HCEC 1CT (cell line): ENCODE measurements at places on chromosomes 1 and 21.
A peak's percentile ranks its signal among the peaks of the same experiment; 100 is the strongest.

DNA sequence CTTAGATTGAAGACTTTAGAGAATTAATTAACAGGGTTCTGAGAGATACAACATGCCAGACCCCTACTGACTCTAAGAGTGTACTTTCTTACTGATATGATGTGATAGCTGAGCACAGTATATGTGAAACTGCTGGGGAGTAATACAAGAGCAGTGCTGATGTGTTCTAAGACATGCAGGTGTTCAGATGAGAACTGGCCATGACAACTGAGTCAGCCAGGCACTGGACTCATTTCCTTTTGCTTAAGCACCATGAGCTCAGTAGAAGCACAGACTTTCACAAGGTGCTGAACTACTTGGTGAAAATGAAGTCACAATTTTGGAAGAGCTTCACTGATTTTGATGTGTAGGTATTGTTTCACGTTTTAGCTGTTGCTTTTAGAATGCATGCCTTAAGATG lies 15.9 kb upstream of the POGZ start:
- no peak for DNase-seq

DNA sequence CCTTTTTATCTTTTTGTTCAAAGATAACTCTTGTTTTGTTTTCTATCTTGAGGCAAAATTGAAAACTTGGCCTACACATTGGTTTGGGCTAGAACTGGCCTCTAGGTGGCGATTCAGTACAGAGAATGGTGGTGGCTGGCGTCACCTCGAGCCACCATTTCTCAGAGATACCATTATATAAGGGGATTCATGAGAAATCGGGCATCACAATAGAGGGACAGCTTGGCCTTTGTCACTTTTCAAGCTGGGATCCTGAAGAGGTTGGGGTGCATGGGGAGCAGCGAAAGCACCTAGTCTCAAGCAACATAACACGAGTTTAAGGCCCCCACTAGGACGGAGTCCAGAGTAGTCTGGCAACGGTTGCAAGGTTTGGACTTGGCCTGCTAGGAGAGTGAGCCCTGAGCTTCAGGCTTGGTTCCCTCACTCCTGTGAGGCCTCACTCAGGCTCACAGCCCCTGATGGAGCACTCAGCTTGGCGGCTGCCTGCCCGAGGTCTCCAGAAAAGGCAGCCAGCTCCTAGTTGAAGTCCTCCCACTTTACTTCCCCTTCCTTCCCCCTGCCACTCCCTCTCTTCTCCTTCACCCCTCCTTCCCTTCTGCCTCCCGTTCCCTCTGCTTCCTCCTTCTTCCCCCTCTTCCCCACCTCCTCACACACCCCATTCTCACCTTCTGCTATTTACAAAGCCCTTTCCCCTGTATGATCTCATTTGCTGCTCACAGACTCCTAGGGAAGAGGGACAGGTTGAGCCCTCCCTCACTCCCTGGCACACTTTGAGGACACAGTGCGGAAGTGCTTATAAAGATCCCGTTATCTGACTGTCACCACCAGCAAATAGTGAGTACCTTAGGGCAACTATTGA lies 67.8 kb downstream of the LRIG2 start:
- DNase-seq: peak; percentile 65

GRCh38 chr1:5793516-5793915 lies 198.7 kb downstream of the NPHP4 start:
- no peak for DNase-seq

DNA sequence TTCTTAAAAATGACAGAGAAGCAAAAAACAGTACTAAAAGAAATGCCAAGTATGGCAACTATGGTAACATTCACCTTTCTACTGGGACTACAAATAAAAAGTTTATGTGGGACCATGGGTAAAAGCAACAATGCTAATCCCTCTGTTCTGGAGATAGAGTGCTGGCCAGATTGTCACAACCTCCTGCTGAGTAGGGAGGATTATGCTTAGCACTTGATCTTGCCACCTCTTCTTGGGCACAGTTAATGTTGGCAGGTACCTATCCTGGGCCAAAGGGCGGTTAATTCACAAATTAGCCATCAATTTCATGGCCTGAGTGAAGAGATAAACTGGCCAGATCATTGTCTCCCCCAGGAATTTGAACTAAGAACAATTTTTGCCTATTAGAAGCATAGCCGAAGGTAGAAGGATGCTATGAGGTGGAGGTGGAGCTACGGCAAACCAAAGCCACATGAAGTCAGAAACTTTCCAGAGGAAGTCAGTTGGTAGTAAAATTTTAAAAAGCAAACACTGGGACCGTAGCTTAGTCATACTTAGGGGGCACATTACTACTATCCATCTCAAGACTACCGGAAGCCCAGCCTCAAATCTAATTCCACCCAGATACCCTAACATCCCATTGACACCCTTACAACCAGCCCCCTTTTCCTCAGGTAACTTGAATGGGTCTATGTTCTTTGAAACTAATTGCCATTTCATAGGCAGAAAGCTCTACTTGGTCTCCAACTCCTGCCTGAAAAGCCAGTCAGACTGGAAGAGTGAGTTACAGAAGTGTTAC lies 2.7 kb downstream of the SCYL3 start:
- no peak for DNase-seq

- no peak for DNase-seq
Observed at GRCh38 chr1:217620814-217621213, 10.1 kb downstream of the GPATCH2 start.

DNA sequence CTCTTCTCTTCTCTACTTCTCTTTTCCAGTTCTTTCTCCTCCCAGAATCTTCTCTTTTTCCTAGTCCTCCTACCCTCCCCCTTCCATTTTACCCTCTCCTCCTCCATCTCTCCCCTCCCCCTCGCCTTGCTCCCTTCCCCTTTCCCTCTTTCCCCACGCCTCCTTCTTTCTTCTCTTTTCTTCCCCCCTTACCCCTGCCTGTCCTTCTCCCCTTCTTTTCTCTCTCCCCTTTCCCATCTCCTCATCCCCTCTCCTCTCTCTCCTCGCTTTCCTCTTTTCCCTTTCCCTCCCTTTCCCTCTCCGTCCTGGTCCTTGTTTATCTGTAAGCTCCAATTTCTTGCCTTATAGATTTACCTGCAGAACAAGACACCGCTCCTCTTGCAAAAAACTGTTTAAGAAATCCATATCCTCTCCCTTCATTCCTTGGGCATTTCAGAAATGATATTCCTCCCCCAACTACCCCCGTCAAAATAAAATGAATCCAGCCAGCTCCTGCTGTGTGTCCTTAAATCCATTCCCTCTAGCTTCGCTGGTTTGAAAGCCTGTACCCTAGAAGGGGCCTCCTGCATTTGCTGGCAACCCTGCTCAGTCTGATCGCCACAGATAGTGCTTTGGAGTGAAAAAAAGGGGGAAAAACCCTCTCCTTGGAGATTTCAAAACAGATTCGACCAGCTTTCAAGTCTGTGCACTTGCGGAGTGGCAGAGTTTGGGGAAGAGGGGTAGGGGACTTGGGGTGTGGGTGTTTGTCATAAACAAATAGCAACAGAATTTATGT lies 89.4 kb downstream of the PAPPA2 start:
- DNase-seq: no peak

- no peak for DNase-seq
Observed at GRCh38 chr21:42258885-42259407, 40.0 kb downstream of the ABCG1 start.

GRCh38 chr21:36350282-36350910 lies 30.4 kb downstream of the MORC3 start:
- peak; percentile 68 for DNase-seq

DNA sequence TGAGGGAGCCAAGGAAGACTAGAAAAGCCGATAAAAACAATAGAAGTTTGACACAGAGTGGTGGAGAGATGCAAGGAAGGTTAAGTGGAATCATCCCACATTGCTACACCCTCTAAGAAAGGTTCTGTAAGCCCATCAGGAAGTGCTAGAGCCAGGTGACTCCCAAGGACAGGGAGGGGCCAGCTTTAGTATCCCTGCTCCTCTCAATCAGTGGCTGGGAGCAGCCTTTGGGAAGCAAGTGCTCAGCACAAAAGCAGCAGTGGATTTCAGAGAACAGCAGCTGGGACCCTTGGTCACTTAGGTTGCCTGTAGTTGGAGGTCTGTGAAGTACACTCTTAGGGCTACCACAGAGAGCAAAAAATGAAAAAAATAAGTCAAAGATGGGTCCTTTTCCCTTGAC lies 42.5 kb downstream of the NME7 start:
- DNase-seq: no peak

GRCh38 chr1:15885269-15885668 lies 37.8 kb downstream of the SPEN start:
- DNase-seq: no peak
